Kasumi-1 (cell line): ENCODE measurements at places on chromosomes 2 and 18.

DNA sequence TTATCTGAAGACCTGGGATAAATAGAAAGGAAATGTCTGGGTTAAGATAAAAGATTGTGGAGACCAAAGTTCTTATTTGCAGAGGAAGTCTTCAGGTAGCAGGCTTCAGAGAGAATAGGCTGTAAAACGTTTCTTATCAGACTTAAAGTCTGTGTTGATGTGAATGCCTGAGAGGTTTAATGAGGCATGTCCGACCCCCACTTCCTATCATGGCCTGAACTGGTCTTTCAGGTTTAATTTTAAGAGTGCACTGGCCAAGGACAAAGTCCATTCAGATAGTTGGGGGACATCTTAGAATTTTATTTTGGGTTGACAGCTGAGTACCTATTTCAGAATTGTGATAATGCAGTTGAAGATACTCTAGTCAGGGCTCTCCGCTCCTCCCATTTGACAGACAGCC is 92.1 kb downstream of the ATL2 start:
- DNase-seq = no peak

- DNase-seq = no peak
Observed at GRCh38 chr2:51420511-51420910, 388.6 kb upstream of the NRXN1 start.

DNA sequence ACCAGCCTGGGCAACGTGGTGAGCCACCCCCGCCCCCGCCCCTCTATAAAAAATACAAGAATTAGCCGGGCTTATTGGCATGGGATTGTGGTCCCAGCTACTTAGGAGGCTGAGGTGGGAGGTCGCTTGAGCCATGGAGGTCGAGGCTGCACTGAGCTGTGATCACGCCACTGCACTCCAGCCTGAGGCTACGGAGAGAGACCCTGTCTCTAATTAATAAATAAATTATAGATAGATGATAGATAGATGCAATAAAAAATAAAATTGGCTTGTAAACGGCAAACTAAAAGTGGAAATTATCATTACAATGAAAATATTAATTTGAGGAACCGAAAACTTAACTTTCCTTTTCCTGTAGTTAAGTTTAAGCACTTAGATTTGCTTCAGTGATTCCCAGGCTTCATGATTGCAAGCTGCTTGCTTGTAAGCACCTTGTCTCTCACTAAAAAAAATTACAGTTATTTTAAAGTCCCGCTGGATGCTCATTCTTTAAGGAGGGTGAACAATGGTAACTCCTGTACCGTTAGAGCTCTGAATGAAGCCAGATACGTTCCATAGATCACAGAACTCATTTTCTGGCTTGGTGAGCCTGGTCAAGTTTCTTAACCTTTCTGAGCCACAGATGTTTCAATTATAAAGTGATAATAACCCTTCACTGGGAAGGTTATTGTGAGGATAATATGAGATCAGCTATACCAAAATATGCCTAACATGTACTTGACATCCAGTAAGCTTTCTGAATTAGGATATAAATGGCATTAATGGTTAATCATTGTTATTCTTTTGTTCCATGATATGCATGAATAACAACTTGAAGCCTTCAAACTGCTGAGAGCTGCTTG is 9.3 kb upstream of the NARS1 start:
- no peak for DNase-seq

- no peak for DNase-seq
Observed at GRCh38 chr2:88824951-88825350, 133.5 kb downstream of the RPIA start.

DNA sequence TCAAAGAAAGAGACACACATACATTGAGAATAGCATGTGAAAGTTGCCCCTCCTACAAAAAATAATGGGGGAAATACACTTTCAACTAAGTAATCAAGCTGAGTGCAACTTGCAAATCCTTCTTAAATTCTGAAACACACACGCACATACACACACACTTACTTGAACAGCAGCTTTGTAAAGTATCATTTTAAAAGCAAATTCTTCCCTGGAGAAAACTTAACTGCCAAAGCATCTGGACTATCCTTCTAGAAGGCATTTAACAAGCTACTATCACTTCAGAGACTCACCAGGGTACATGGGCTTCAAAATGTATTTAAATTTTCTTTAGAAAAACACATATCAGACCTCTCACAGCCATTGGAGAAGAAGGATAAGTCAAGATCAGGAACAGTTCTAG is 15.3 kb downstream of the GAREM1 start:
- no peak for DNase-seq

DNA sequence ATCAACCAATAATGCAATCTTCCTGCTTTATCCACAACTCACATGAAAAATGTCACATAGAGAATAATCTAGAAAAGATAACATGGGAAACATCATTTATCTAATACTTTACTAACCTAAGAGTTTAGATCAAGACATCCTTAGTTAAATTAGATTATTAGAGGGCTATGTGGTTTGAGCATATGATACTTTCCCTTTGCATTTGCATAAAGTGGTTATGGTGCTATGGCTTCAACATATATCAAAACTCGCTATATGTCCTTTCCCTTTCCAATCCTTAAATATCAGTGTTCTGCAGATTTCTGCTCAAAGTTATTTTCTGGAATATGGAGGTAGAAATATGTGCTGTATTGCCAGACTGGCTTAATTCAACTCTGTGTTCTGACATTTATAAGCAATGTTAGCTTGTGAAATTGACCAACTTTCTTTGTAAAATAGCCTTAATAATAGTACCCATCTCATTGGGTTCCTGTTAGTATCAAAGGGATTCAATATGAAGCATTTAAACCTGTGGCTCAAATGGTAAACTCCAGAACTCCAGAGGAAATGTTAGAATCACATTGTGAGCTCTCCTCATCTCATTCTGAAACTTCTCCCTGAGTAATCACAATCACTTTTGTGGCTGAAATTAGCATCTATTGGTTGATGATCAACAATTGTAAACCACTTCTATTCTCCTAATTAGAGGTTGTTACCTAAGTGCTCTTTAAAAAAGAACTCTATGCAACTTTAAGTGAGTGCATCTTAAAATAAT is 1089.9 kb upstream of the SLC39A10 start:
- no peak for DNase-seq

- DNase-seq = no peak
Observed at GRCh38 chr2:127413782-127414637, 4.2 kb upstream of the PROC start.

- no peak for DNase-seq
Observed at GRCh38 chr2:174902506-174903263, 102.5 kb downstream of the CHN1 start.

DNA sequence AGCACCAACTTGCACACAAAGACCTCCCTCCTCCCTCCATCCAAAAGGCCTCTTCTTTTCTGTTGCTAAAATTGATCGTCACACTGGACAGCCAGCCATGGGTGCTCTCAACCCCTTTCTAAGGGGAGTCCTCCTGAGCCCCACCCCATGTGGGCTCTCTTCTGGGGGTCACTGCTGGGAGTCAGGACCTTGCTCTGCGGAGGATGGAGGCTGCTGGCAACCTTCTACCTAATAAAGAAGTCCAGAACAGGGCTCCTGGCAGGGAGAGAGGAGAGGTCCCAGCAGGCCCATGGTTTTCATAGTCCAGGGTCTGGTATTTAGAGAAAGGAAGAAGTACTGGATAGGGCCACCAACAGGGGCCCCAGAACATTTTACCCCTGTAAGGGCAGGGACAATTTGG is 67.6 kb upstream of the OTOS start:
- no peak for DNase-seq

- DNase-seq = no peak
Observed at GRCh38 chr2:218780046-218780445, 1.9 kb upstream of the CYP27A1 start.

GRCh38 chr2:33225350-33225749 is 251.1 kb upstream of the RASGRP3 start:
- no peak for DNase-seq

DNA sequence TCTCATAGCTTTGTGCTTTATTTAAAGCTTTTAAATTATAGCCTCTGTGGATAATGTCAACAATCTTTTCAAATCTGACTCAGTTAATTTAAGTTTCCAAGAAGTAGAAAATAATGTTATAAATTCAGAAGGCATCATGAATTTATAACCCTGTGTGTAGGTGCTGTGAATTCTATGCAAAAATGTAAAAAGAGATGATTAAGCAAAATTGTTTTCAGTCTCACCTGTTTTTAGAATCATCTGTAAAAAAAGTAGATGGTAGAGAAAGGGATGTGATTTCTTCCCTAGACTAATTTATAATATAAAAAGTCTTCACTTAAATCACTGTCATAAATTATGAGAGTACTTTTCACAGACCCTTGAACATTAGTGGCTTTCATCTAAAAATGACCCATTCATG is 85.6 kb upstream of the NOSTRIN start:
- DNase-seq = no peak

DNA sequence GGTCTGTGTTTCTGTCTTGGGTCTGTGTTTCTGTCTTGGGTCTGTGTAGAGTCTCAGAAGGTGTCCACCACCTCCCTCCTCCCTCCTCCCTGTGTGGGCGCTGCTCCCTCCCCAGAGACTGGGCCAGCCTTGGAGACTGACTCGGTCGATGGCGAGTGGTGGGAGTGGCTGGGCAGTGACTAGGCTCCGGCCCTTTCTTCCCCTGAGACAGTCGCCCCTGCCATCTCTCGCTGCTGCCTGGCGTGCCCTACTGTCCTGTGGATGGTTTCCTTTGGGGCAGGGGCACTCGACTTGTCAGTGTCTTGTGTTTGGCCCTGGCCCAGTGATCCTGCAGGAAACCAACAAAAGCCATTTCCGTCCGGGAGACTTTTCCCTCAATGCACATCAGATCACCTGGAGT is 215.8 kb downstream of the NDUFA10 start:
- DNase-seq = no peak

- DNase-seq = no peak
Observed at GRCh38 chr18:55868909-55869308, 280.9 kb upstream of the TCF4 start.

- no peak for DNase-seq
Observed at GRCh38 chr2:130834091-130834930, 2.4 kb upstream of the ARHGEF4 start.

- no peak for DNase-seq
Observed at GRCh38 chr2:86102157-86102556, 3.5 kb downstream of the POLR1A start.

- peak; percentile 86 for DNase-seq
Observed at GRCh38 chr2:136423516-136423996, 305.6 kb upstream of the CXCR4 start.

DNA sequence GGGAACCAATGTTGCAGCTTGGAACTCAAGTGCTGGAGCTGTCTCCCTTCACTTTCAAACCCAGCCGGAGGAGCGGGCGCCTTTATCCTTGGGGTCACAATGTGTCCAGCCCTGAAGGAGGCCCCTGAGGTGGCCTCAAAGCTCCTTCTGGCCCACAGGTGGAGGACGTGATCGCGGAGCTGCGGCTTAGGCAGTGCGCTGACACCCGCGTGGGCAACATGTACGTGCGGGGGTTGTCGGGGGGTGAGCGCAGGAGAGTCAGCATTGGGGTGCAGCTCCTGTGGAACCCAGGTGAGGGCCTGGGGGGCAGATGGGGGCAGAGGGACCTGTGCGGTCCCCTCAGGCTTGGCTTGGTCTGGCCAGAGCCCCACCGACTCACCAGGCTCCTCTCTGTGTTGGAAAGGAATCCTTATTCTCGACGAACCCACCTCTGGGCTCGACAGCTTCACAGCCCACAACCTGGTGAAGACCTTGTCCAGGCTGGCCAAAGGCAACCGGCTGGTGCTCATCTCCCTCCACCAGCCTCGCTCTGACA is 13.5 kb downstream of the ABCG8 start:
- no peak for DNase-seq

DNA sequence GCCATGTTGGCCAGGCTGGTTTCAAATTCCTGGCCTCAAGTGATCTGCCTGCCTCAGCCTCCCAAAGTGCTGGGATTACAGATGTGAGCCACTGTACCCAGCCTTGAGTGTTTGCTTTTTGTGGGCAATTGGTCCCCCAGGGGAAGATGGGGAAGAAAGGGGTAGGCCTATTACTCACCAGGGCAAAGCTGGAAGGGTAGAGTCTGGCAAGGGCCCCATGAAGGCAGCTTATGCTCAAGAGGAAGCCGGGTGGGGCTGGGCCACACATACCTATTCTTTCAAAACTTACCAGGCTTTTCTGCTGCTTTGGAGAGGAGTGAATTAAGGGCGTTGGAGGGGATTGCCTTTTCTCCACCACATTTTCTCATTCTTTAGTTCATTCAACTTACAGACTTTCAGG is 24.5 kb upstream of the CD28 start:
- no peak for DNase-seq

DNA sequence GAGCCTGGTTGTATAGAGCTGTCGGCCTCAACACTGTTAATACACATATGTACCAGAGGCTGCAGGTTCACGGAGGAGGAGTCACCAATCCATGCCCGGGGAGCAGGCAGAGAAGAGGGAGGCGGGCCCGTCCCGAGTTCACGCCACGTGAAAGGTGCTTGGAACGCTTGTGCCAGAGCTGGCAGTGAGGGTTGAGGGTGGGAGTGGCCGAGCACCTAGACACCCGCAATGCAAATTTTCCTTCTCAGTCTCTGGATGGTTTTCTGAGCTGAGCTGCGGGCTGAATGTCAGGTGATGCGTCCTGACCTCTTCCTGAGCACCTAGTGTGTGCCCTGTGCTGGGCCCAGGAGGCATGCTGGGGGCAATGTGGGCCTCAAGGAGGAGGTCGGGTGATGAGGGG is 52.2 kb downstream of the ODC1 start:
- DNase-seq = no peak

- no peak for DNase-seq
Observed at GRCh38 chr2:199659207-199659606, 191.8 kb downstream of the FTCDNL1 start.

GRCh38 chr18:8197499-8197898 is 411.7 kb upstream of the RAB12 start:
- no peak for DNase-seq

- DNase-seq = no peak
Observed at GRCh38 chr2:196112418-196113034, 43.9 kb upstream of the DNAH7 start.

DNA sequence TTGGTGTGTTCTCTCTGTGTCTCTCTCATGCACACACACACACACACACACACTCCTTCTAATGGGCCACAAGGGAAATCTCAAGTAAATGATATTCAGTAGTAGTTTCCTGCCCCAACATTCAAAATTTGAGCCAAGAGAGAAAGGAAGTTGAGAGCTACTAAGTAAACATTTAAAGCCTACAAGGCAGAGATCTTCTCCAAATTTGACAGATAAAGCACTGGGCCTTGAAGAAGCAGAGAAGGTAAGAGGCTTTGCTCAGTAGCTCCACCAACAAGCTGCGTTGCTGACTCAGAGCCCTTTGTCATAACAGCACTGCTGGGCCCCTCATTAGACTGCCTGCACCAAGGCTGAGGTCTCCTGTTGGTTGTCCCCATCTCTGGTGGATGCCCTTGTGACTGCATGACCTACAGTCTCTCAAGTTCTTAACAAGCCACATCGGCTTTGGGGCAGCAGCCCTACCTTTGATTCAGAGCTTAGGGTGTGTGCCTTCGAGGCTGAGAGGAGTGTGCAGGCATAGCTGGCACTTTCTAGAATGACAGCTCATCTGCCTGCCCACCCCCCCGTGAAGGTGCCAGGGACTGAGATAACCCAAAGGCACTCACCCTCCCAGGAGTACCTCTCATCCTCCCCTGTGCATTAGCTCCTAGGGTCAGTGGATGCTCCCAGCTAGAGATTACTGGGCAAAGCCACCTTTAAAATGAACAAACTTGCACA is 32.3 kb upstream of the NEB start:
- DNase-seq = no peak

- DNase-seq = no peak
Observed at GRCh38 chr18:9861933-9862332, 23.8 kb upstream of the TXNDC2 start.

GRCh38 chr2:27145682-27146081 is 3.1 kb upstream of the TCF23 start:
- DNase-seq = no peak
